ENCODE measurements at places on chromosomes 6 and 20. TPM values are rescaled to one million over a fixed set of nuclear protein-coding genes. Genes with fewer than 3 reads are reported as not detected.

NR2E1 gene
- not detected for total RNA-seq

C4A gene
- 6.2 TPM for total RNA-seq

DUSP15 gene
- not detected for total RNA-seq

SLC22A2 gene
- total RNA-seq, result not detected

MLIP gene
- total RNA-seq, result 4.0 TPM

SLC17A2 gene
- not detected for total RNA-seq

SCP2D1 gene
- not detected for total RNA-seq

PBOV1 gene
- not detected for total RNA-seq

GRCh38 chr6:150269857-150270223, 99.0 kb upstream of the IYD start:
- peak; percentile 57 for DNase-seq

GRCh38 chr6:89941031-89941762, 46.9 kb downstream of the GJA10 start:
- peak; percentile 60 for DNase-seq

DNA sequence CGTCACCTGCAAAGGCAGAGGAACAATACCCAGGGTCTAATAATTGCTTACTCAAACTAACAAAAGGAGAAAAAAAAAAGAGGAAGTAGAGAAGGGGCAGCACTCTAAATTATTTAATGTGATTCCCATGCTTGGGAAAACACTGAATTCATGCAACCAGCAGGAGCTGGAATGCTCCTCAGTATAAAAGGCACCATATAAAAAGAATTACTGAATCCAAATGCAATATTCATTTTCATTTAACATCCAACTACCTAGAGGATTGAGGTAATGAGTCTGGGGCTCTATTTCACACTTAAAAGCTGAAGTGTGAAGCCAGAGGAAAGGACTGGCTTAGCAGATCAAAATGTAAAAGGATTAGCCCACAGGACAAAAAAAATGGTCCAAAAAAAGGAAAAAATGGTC, 8.7 kb downstream of the B4GALT5 start:
- DNase-seq, result no peak

GRCh38 chr6:24426729-24427446, 24.2 kb downstream of the MRS2 start:
- no peak for DNase-seq

DNA sequence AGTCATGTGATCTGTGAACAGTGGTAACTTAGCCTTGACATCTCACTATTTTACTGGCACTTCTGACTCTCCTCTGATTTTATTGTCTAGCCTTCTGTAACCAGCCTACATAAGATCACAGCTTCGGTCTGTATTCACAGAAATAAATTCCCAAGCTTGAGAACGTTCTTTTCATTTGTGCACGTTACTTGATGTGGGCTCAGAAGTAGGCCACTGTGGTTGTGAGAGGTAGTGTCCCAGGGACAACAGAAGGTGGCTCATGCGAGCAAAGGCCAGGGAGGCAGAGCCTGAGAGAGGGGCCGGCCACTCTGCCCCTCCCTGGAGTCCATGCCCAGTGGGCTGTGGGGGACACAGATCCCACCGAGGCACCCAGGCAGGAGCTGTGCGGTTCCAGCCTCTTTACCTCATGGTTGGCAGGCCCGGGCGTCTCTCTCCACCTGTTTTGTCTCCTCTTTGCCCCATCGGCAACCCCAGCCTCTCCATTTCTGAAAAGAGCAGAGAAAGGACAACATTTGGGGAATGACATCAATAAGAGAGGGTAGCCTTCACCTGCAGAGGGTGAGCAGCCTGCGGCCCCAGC, 207.5 kb upstream of the CST7 start:
- DNase-seq, result peak; percentile 60

- DNase-seq, result no peak
Measured at GRCh38 chr20:6238421-6238820, 115.6 kb upstream of the FERMT1 start.

GRCh38 chr6:96823743-96824142, 13.5 kb downstream of the GPR63 start:
- DNase-seq, result no peak

GRCh38 chr6:89917801-89918366, 23.6 kb downstream of the GJA10 start:
- DNase-seq, result no peak

DNA sequence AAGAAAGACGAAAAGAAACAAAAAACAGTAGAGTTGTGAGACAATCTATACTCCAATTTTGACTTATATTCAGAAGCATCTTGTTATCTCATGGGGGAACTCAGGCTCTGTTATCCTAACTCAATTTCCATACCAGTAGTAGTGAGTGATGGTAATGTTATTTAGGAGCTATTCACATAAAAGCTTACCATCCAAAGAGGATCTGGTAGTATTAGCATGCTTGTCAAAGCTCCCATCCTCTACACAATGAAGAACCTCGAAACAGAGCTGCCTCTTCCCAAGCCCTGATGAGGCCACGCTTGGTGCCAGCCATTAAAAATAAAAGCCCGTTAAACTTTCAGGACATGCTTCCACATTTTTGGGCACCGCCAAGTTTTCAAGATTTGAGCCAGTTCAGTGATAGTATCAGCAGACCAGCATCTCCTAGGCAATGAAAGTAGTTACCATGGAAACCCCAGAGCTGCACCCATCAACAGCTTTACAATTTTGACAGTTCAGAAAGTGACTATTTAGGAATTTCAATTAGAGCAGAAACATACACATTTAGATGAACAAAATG, 173.3 kb downstream of the CD83 start:
- no peak for DNase-seq

DNA sequence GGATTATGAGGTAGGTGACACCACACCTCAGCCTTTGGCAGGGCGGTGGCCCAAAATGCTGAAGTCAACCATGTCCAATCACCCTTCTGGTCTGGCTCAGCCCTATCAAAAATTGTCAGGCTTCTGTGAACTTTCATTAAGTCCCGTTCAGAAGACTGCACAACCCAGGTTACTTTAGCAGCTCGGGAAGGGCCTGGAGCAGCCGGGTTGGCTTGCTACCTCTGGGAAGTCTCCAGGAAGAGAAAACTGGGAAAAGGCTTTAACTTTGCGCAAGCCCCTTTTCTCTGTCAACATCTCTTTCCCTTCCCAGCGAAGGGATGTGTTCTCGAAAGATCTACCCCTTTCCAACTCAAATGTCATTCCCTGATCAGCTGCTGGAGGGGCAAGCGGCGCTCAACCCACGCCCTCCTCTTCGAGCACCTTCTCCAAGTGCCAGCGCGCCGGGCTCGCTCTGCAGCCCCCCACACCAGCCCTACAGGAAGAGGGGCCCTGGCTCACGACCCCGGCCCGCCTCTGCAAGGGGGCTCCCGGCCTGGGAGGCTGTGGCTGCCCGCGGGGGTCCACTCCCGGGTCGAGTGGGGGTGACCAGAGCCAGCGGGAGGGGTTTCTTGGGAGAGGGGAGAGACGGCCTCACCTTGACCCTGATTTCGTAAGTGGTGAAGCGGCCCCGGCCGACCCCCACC, 573 bp downstream of the SNX3 start:
- peak; percentile 47 for DNase-seq

GRCh38 chr6:116465246-116465645, 4.1 kb downstream of the CALHM6 start:
- no peak for DNase-seq

Measured in lower leg skin (tissue), 4 donors.